ENCODE measurements at places on chromosomes 2 and 18.

DNA sequence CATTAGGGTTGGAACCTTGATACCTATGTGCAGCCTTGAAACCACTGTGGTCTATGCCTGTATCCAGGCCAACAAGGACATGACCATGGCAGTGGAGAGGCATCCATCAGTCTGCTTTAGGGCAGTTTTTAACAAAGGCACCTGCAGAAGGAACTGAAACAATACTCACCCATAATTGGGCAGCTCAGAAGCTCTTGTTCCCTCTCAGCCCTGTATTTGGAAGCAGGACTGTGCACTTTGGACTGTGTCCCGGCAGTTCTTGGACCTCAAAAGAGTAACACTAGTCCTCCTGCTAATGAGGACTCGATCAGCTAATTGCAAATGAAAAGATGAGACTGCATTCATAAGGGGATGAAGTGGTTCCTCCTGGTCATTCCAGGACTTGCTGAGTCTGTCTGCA, 500.2 kb upstream of the TNP1 start:
- no peak for DNase-seq

GRCh38 chr18:23405636-23406035, 47.5 kb upstream of the RIOK3 start:
- no peak for DNase-seq

DNA sequence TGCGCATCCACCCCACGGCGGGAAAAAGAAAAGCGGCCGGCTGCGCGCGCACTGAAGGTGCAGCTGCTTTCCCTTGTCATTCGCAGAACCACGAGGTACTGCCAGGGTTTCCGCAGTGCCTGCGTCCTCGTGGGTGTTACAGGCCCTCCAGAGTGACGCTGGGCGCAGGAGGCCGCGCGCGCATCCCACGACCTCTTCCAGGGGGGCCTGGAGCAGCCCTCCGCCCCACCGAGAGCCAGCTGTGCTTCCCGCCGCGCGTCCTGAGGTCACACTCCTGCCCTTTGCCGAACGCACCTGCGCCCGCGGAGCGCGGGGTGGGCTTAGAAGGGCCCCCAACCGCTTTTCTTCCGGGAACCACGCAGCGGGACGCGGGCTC, 378 bp upstream of the IAH1 start:
- DNase-seq, result no peak

DNA sequence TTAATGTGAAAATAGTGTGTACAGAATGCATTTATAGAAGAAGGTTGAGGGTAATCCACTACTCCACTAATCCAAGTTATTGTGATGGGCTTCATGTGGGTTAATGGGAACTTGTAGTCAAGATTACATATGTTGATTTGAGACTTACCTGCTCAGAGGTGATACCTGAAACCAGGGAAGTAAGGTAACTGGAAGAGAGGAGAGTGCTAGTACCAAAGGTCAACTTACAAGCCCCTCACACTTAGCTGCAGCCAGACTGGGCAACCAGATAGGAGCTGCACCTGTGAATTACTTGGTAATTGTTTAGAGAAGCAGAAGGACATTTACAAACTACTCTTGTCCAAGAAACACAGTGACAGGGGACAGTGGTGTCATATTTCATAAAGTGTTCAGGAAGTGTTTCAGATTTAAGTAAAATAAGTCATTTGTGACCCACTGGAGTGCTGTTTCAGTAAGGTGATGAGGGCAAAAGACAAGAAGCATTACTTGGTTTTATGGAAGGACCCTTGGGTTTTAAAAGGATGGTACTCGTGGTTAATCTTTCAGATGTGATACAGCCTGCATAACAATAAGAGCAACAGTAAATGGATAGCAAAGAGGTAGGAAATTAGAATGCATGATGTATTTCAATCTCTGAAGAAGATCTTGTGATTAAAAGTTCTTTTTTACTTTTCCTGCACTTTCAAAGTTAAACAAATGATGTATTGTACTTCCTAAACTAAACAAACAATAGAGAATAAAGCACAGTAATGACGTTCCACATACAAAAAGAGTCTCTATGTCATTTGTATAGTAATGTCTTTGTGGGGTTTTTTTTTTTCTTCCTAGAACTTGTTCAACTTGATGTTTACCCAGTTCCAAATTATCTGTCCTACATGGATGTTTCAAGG, 189.3 kb downstream of the PHLPP1 start:
- no peak for DNase-seq

- DNase-seq, result peak; percentile 55
Measured at GRCh38 chr2:195559431-195559914, 97.6 kb upstream of the SLC39A10 start.

GRCh38 chr18:46677611-46678010, 20.6 kb upstream of the LOXHD1 start:
- no peak for DNase-seq
